ENCODE measurements at places on chromosomes 6 and 20.

- DNase-seq = no peak
These were observed 694.4 kb upstream of the CITED2 start for GRCh38 chr6:140068801-140069200.

DNA sequence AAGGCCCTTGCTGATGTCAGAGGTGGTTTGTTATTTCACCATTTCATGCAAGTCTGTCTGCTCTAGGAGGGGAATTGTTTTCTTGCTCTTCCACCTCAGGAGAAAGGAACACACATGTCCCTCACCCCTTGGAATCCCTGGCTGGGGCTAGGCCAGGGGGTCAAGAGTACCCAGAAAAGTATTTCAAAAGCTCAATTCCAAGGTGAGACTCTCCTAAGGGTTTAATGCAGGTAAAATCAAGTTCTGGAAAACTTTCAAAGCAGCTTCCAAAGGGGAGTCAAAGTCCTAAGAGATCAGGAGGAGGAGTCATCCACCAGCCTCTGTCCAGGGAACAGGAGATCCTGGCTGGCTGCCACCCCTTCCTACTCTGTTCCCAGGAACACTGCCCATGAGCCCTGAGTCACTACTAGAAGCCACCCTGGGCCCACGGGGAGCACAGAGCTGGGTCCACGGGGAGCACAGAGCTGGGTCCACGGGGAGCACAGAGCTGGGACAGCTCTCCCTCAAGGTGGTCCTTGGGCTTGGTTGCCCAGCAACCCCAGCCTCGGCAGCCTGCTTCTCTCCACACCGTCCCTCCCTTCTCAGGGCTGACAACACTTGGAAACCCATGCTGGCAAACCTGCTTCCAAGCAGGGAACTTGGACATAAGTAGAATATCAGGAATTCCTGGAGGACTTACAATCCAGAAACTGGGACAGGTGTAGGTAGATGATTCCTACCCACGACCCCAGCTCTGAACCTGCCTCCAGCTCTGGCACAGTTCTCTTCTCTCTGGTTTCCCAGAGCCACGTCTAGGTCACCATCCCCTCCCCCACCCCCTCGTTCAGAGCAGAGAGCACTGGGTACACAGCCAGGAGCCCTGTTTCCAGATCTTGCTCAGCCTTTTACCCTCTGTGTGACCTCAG, 35.3 kb upstream of the CDKN1A start:
- peak; percentile 35 for DNase-seq

DNA sequence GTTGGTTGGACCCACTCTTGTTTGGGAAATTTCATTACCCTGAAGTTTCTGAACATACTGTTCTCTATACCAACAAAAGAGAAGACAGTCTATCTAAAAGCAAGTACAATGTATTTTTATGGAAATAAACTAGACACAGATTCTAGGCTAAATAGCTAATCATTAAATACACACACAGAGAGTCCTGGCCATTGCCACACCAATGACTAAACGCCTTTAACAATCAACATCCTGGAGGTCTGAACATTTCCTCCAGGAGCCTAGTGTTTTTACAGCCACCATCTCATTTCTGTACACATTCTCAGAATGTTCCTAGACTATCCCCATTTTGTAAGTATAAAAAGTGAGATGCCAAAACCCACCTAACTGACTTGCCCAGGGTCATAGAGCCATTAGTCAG, 141.6 kb upstream of the RREB1 start:
- DNase-seq = no peak

GRCh38 chr6:79260772-79261171, 26.3 kb upstream of the HMGN3 start:
- no peak for DNase-seq

DNA sequence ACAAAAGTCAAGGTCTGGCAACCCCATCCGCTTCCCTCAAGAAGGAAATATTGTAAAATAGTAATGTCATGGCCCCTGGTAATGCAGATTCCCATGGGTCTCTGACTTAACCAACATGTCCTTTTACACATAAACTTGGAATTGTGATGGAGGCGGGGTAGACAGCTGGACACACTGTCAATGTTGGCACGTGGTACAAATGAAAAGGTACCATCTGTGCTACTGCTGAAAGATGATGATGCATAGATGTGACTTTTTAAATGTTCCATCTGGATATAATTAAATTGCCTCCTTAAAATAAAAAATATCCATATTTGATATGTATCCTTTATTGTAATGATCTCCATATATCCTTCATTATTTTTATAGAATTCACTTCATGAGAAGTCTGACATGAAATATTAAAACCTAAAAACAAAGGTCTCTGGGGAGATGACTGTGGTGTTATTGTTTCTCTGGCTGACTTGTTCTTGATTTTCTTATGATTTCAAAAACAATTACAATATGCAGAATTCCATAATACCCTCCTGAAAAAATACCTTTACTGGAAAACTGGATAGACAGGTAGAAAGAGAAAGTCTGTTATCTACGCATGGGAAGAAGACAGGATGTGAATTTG, 104.5 kb downstream of the MKKS start:
- DNase-seq = no peak

DNA sequence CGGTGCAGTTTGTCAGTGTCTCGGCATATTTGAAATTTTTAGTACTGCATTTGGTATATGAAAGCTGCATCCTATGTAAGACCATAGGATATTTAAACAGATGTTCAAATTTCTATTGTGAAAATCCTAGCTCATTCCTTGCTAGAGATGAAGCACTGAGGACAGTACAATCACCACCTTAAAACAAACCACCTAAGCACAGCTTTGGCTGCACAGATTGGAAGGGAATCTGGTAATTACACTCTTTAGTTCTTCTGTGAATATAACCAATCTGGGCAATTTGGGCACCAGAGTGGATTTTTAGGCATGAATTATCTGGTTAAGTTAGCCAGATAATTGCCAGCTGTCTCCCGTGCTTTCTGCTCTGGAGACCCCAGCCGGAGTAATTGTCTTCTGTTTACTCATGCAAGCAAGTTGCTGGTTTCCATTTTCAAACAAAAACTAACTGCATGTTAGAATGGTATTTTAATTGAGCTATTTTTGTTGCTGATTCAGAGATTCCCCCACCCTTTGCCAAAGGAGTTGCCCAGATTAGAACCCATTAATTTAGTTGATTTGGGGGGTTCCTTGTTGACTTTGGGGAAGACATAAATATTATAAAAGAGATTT, 36.9 kb downstream of the E2F3 start:
- DNase-seq = no peak

DNA sequence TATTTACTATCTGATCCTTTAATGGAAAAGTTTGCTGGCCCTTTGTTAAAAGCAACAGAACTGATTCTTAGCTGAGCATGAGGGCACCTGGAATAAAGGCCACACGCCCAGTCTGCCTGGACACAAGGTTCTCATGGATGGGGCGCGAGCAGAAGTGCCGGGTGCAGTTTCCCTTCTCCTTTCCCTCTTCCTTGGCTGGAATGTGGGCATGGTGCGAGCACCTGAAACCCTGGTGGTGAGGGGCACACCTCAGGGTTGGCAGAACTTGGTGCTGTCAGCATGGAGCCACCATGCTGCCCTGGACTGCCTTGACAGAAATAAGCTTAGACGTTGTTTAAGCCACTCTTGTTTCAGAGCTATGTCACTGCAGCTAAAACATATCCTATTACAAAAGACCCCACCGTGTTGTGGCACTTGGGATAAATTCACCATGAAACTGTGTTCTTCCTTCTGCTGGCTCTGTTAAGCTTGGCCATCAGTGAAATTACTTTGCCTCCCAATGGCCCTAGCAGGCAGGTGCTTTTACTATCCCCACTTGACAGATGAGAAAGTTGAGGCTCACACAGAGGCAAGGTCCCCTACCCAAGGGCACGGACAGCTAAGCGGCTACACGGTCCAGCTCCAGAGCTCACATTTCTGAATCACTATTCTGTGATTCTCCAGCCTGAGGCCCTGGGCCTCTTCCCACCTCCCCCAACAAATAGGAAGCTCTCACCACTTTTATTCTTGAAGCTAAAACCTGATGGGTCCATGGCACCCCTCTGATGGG, 115.9 kb downstream of the PREX1 start:
- DNase-seq = no peak

DNA sequence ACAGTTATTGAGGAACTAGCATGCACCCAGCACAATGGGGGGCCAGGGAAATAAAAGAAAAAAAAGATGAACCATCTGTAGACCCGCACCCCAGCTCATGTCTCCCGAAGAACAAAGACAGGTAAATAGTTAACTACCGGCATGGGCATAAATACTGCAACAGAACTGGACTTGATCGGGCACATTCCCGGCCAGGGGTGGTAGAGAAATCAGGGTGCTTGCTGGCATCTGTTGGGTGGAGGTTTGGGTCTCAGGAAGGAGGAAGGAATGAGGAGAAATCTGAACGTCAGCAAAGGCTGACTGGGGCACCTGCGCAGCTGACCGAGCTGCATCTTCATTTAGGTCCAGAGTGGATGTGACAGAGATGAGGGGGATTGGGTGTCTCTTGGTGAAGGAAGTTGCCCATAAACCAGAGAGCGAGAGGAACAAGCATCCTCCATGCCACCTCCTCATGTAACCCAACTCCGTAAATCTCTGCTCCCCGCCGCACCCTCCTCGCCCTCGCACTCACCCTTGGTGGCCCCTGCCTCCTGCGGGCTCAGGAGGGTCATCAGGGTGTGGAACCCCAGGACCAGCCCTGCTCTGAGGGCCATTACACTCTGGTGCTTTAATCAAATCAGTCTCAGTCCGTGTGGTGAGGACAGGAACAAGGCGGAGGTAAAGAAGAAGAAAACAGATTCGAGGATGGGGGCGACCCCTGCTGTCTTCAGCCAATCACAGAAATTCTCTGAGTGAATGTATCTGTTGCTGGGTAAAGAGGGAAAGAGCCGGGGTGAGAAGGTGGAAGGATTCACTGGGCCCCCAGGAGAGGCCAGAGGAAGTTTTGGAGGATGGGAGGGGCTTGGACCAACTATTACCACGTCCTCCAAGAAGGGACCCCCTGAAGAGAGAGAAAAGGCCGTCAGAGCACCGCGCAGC, at the start of gene HLA-DOA:
TSS of gene HLA-DOA (minus strand) at position 648 of the 918 bp plus-strand sequence.
- DNase-seq = peak; percentile 45

- DNase-seq = no peak
These were observed 314.6 kb downstream of the CDH26 start for GRCh38 chr20:60272790-60273189.

DNA sequence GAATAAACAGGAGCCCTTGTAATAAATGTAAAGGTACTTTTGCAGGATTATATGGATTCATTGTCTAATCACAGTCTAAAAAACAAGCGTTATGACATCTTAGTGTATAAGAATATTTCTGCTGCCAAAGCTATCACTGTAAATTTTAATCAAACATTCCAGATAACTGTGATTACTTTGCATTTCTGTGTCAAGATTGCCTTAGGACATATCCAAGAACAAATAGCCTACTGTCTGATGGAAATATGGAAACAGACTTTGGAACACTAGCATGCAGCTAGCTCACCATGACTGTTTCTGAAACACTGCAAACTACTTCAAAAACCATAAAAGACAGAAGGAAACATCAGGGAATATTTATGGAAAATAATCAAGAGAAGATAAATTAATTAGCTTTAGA, 248.7 kb upstream of the ASCC3 start:
- DNase-seq = no peak

DNA sequence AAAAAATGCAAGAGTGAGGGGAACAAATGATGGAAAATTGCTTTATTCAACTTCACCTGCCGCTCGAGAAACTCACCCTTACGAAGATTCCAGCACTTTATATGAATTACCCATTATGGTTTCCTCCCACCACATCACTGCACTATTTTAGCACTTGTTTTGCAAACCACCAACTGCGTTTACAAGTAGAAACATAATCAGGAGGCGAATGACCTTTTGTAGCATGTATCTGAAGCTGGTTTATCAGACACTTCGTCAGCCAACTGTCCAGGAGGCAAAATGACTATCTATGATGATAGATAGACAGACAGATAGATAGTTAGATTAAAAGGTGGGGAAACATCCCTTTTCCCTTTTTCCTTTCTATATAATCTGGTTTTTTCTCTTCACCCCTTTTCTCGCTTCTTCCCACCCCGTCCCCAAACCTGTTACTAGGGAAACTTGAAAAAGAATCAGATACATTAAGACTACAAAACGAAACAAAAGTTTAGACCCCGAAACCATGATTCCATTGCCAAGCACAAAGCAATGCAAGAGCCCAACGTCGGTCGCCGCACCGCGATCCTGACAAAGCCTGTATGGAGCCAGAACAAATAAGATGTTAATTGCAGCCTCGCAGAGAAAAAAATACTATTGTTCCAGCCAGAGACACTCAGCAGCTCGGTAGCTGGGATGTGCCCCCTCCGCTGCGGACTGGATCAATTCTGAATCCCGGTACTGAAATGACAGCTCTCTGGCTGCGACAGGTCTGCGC, 933 bp upstream of the ADGRB3 start:
- peak; percentile 57 for DNase-seq

GRCh38 chr6:138824482-138825144, 28.7 kb downstream of the ECT2L start:
- no peak for DNase-seq

DNA sequence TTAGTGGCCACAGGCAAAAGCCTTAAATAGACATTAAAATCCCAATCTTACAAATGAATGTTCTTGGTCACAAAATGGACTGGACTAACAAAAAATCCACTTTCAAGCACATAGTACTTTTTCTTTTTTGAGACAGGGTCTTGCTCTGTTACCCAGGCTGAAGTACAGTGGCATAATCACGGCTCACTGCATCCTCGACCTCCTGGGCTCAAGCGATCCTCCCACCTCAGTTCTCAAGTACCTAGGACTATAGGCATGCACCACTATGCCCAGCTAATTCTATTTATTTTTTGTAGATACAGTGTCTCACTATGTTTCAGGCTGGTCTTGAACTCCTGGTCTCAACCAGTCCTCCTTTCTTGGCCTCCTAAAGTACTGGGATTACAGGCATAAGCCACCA, 59.4 kb downstream of the MAP3K5 start:
- no peak for DNase-seq

DNA sequence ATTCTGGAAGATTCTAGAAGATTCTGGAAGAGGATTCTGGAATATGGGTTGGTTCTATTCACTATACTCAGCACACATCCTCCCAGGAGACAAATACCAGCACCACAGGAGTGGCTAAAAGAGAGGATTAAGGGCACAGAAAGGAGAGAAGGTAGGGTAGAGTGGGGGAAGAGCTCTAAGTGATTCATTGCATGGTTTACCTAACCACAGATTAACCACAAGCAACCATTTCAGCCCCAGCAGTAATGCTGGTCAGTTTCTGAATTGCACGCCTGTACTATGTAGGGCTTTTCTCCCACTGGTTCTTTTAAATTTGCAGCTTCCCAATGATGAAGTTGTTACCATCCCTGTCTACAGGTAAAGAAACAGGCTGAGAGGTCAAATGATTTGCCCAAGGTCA, 192.7 kb upstream of the PMEPA1 start:
- DNase-seq = no peak

DNA sequence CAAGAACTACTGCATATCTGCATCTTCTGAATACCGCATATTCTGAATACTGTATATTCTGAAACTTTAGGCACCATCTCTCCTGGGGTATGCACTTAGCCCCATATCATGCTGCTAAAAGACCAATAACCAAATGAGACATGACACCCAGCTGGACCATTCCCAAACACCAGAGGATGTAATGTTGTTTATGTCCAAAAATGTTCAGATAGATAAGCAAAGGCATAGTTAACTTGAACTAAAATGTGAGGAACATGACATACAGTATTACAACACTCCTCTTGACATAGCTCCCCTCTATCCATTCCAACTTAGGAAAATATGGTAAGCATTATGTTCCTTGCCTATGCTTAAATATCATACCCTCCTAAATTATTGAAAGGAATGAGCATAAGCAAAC, 127.3 kb downstream of the TENT5A start:
- DNase-seq = no peak

- DNase-seq = no peak
These were observed 6.6 kb downstream of the KLHL31 start for GRCh38 chr6:53658992-53659391.

Data from cerebellar cortex (tissue), 1 donor.